ENCODE measurements at places on chromosomes 11 and 22.

DNA sequence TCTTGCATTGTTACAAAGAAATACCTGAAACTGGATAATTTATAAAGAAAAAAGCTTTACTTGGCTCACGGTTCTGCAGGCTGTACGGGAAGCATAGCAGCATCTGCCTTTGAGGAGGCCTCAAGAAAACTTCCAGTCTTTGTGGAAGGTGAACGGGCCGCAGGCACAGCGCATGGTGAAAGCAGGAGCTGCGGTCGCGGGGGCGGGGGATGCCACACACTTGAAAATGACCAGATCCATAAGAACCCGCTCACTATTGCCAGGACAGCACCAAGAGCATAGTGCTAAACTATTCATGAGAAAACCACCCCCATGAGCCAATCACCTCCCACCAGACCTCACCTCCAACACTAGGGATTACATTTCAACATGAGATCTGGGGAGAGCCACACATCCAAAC is 45.6 kb upstream of the SEPTIN5 start:
- DNase-seq = no peak

DNA sequence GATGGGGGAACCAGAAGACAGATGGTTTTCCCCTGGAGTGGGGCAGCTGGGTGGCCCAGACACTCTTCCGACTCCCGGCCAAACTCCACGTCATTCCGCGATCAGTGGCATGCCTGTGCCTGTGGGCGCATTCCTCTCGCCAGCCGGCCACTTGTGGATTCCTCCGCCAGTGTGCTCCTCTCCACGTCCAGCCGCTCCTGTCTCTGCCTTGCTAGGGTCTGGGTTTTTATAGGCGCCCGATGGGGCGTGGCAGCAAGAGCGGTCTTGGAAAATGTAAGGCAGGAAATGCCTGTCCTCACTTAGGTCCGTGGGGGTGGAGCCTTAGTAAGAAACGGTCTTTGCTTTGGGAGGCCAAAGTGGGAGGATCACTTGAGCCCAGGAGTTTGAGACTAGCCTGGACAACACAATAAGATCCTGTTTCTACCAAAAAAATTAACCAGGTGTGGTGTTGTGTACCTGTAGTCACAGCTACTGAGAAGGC is 81.6 kb upstream of the SEPTIN5 start:
- DNase-seq = no peak

DNA sequence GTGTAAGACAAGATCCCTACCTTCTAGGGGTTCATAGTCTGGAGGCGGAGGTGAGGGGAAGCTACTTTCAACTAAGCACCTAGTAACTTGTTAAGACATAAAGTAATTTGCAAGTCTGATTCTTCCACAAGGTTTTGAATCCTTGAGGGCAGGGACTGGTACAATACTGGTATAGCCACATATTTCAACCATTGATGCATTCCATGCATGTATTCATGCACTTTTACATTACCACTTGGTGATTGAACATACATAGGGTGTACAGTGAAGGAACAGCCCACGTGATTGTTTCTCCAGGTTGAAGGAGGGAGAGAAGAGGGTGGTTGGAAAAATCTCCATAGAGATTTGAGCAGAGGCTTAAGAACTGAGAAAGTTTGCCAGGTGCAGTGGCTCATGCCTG is 62.0 kb upstream of the PAX6 start:
- no peak for DNase-seq

GRCh38 chr22:44611880-44612496 is 90.0 kb upstream of the PRR5 start:
- DNase-seq = no peak

DNA sequence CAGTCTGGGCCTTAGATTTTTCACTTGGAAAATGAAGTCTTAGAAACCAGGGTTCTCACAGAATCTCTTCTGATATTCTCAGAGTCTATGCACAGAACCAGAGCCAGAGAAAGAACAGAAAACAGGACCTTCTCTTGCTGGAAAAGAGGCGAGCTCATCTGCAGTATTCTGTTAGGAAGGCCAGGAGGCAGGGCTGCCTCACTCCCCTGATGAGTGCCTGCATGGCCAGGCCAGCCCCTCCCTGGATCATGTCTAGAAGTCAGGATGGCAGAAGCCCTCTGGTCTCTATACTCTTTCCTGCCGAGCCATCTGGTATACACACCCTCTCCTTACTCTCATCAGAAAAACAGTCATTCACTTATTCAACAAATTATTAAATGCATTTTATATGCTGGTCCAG is 723 bp downstream of the OR51M1 start:
- DNase-seq = no peak

- DNase-seq = no peak
Observed at GRCh38 chr11:9784602-9785315, 120.9 kb downstream of the SWAP70 start.

DNA sequence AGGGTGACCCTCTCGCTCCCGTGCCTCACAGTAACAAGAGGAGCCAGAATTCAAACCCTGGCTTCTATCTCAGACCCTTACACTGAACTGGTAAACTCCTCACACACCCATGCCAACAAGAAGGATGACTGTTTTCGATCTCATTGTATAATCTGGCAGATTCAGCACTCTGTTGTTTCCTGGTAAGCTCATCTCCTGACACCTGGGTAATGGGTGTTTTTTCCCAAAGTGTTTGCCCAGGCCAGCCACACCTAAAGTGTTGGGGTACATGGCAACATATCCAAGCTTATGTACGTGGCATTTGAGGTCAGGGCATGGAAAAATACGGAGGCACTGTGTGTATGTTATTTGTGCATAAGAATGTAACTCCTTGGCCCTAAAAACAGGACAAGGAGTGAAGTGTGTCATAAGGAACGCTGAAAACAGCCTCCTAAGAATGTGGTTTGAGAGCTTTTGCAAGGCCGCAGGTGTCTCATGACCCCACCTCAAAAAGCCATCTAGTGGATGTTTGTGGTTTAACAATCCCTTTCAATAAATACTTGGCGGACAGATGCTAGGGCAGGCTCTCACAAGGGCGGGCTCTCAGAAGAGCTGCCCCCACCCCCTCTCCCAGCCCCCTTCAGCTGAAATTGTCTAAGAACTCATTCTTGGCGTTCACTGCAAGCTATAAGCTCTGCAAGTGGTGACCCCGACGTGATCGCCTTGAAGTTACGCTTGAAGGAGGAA is at the start of gene MS4A15:
TSS of gene MS4A15 (plus strand) at position 561 of the 726 bp plus-strand sequence. CDS start 6,867 bp downstream, outside the sequence.
- DNase-seq = no peak

GRCh38 chr11:96204366-96204659 is 138.7 kb downstream of the MAML2 start:
- DNase-seq = no peak
